Left ventricle myocardium superior (tissue), 1 donor: ENCODE measurements at places on chromosomes 4 and X.

- no peak for DNase-seq
Observed at GRCh38 chr4:146472404-146472803, 49.3 kb downstream of the SLC10A7 start.

- no peak for DNase-seq
Observed at GRCh38 chrX:66028936-66029335, 10.9 kb downstream of the VSIG4 start.

- DNase-seq = no peak
Observed at GRCh38 chr4:123298261-123298660, 98.3 kb upstream of the SPRY1 start.

DNA sequence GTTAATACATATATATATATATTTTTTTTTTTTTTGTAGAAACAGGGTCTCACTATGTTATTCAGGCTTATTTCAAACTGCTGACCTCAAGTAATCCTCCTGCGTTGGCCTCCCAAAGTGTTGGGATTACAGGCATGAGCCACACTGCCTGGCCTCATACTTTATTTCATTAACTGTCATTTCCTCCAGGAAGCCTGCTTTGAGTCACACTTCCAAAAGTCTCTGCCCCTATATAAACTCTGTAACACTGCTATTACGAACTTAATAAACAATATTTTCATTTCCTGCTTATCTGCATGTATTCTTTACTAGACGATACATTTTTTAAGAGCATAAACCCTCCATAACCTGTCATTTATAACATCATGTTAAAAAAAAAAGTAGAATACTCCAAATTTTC is 167.2 kb downstream of the WDFY3 start:
- no peak for DNase-seq

DNA sequence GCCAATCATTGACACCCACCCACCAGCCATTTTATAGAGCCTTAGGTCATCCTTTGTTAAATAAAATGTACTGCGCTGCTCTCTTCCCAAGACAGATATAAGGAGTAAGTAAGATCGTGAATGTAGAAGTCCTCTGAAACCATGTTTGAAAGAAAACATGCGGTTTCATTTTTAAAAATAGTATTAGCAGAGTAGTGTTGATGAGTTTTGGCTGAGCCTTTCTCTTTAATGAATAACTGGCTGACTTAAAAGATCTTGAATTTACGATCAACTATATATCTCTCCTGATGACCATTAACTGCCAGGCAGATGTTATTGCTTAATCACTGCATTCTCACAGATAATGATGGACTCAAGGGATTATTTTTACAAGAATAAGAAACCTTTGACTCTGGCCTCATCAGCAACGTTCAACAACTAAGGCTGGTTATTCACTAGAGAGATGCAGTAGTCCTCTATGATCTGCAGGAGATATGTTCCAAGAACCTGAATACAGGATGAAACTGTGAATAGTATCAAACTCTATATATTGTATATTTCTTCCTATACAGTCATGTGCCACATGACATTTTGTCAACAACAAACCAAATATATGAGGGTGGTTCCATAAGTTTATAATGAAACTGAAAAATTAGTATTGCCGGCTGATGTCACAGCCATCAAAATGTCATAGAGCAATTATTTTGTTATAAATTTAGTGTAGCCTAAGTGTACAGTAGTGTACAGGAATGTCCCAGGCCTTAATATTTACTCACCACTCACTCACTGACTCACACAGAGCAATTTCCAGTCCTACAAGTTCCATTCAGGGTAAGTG is 80.8 kb downstream of the FAM13A start:
- DNase-seq = no peak

DNA sequence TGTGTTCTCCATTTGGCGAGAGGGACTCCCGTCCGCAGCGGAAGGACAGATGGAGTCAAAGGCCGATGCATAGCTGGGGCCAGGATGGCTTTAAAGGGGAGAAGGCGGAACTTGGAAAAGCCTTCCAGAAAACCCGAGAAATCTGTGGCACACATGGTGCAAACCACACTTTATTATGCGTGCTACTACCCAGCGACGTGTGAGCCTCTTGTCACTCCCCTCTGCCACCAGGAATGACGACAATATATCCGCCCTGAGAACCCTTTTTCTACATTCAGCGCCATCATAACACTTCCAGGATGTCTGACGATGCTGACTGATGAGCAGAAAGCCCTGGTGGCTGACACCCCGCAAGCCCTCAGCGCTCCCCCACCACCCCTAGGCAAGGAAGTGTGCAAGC is 689 bp upstream of the DCHS2 start:
- no peak for DNase-seq
